ENCODE measurements at places on chromosomes 4 and X.

- DNase-seq = peak; percentile 64
These were observed 75.0 kb downstream of the MGST2 start for GRCh38 chr4:139740531-139741041.

- DNase-seq = no peak
These were observed 363.4 kb upstream of the BOD1L1 start for GRCh38 chr4:13990596-13991589.

DNA sequence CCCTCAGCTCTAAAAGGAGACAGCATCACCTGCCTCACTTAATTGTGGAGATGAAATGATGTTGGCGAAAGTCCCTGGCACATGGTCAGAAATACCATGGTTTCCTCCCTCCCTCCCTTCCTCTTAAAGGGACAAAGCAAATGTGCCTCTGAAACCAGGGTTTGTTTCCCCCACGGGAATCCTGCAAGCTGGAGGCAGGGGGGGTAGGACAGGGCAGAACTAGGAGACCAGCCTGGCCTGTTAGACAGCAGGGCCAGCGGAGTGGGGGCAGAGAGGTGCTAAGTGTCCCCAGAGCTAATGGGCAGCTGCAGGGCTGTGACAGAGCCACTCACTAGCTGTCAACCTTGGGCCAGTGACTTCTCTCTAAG is 5.7 kb downstream of the RTL5 start:
- no peak for DNase-seq

DNA sequence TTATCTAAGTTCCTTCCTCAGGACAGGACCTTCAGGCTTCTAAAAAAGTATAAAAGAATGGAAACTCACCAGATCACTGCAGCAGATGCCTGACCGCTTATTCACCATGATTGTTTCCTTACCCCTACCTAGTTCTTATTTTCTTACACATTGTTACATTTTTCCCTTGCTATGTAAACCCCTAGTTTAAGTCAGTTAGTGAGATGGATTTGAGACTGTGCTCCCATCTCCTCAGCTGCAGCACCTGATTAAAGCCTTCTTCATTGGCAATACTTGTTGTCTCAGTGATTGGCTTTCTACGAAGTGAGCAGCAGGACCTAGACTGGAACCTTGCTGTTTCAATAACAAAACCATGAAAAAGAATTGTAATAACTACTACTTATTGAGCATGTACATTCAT is 4.7 kb downstream of the SPARCL1 start:
- no peak for DNase-seq

DNA sequence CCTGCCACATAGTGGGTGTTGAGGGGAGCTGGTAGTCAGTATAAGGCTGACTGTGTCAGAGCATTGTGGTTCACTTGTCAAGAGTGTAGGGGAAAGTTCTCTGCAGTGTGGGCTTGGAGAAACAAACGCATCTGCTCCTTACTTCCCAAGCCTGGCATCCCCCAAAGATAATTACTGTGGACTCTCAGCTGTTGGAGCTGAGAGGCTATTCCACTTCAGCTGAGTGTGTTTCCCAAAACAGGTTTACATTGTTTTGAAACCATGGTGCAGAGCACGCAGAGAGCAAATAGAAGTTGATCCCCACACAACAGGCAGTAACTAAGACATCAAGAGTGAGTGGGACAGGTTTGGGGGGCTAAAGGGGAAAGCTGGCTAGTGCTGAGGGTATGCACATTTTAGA is 181.0 kb upstream of the EOLA2 start:
- DNase-seq = no peak

Measured in Peyer's patch (tissue), 4 donors.